ENCODE measurements at places on chromosomes 13 and 19.

GRCh38 chr13:43770871-43771270 lies 15.9 kb downstream of the ENOX1 start:
- DNase-seq: no peak

- DNase-seq: no peak
These were observed 26.5 kb upstream of the HOMER3 start for GRCh38 chr19:18967358-18968146.

DNA sequence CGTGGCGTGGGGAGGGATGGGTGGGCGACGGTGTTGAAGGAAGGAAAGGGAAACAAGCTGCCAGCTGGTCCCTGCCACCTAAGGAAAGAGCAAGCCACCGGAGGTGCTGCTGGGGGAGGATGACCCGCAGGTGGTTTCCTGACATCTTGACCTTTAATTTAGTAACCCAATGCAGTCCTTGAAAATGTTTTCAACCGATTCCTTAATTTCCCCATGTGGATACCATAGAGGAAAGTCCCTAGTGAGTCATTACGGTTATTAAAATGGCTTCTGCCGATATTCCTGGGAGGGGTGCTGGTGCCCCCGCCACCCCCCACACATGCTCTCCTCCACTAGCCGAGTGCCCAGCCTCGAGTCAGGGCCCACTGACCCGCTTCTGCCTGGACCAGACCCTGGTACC lies 6.3 kb upstream of the ANKRD10 start:
- no peak for DNase-seq

DNA sequence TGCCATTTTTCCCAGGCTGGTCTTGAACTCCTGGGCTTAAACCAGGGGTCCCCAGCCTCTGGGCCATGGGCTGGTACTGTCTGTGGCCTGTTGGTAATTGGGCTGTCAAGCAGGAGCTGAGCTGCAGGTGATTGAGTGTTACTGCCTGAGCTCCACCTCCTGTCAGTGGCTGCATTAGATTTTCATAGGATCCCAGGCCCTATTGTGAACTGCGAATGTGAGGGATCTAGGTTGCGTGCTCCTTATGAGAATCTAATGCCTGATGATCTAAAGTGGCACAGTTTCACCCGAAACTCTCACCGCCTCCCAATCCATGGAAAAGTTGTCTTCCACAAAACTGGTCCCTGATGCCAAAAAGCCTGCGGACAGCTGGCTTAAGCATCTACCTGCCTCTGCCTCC lies 16.6 kb upstream of the ZNF536 start:
- no peak for DNase-seq

GRCh38 chr19:18493440-18494266 lies 28.2 kb downstream of the ELL start:
- DNase-seq: no peak

GRCh38 chr19:11890634-11891033 lies 3.1 kb downstream of the ZNF69 start:
- no peak for DNase-seq
